ENCODE measurements at places on chromosomes 6 and 20.

GRCh38 chr6:109304284-109305015 is 77.8 kb downstream of the CD164 start:
- no peak for DNase-seq

DNA sequence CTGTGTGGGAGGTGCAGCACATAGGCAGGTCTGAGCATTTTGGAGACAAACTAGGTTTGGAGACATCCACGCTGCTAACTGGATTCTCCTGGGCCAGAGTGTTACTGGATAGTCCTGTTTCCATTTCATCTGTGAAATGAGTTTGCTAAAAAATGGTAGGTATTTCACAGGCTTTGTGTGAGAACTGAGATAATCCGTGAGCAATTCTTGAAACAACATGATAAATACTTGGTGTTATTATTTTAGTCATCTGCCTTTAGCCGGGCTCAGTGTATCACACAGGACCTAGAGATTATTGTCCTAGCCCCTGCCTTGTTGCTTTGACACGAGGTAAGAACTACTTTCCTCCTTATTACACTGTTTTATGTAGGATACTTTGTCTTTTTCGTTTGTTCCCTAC is 63.0 kb downstream of the PRR18 start:
- DNase-seq = no peak

DNA sequence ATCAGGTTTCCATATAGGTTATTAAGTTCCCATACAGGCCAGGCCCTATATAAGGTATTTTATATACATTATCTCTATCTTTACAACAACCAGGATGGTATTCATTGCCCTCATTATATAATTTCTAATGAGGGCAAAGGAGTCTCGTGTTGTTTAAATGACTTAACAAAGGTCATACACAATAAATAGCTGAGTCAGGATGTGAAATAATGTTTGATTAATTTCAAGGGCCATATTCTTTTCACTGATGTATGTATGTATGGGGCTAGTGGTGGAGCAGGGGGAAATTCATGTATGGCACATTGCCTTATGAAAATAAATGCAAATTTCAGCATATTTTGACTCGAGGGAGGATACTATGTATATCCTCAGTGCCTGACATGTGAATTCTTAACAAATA is 200.7 kb downstream of the FAXC start:
- DNase-seq = no peak

- DNase-seq = no peak
Measured at GRCh38 chr6:7087066-7087465, 20.7 kb upstream of the RREB1 start.

GRCh38 chr20:41167481-41168253 is 30.3 kb downstream of the PLCG1 start:
- no peak for DNase-seq

DNA sequence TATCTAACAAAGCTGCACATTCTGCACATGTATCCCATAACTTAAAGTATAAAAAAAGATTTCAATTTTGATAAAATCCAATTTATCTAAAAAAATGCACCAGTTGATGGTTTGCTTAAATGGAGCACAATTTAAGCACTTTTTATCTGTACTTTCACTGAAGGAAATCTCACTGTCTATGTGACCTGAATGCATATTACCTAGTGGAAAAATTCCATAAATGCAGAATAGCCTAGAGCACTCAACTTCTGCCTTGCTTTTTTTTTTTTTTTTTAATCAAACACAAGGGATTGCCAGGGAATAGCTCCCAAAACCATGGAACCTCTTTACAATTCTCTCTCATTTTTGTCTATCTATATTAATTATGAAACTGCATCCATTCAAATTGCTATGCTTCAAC is 80.4 kb downstream of the RFPL4B start:
- DNase-seq = no peak

DNA sequence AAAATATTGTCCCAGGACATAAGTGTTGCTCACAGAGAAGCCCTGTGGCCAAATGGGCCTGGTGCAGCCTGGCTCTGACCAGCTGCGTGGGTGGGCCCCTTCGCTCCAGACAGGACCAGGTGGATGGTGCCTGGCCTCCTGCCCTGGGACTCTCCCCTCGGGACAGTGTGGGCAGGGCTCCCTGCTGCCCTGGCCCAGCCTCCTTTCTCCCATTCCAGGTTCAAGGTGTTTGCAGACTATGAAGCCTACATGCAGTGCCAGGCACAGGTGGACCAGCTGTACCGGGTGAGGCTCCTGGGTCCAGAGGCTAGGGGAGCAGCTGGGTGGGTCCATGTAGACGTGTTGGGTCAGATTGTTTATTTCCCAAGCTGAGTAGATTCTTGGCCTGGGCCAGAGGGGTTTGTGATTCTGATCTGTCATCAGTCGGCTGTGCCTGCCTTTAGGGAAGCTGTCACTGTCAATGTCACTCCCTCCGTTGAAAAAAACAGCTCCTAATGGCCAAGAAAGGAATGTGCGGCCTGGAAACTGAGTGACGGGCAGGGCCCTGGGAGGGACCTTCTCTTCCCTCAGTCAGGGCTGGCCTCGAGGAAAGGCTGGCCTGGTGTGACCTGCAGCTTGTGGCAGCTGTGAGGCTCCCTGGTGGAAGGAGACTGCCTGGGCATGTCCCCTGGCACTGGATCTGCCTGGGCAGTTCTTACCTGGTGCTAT is 47.7 kb downstream of the PYGB start:
- peak; percentile 56 for DNase-seq

DNA sequence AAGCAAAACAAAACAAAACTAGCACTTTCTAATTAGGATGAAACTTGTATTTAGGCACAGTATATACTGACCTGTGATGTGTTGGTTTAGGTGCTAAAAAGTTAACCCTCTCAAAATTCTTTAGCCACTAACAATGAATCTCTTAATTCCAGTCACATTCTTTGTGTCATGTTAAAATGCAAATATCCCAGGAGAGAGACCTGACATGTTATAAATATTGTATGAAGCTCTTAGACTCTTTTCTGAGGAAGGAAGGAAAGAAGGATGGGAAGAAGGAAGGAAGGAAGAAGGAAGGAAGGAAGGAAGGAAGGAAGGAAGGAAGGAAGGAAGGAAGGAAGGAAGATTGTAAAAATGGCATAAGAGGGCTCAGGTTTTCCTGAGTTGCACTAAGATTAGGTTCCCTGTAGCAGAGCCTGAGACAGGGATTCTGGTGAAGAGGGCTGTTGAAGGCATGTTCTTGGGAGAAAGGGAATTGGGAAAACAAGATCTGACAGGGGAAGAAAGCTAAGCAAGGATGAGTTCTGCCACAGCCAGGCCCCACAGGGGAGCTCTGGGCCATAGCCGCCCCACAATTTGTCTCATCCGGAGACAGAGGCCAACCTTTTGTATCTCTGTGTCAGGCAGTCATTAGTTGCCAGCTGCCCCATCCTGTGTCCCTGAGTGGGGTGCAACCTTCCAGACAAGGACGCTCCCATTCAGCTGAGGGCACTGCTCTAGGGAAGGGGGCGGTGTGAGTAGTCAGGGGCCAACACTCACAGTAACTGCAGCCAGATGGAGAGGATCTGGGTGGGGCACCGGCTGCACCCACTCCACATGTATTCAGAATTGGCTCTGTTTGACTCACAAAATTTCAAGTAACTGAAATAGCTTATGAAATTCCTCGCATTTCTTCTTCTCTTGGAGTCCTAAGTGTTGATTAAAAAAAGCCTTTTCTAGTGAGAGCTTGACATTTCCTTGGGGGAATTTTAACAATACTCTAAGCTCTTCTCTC is 189.3 kb upstream of the ARG1 start:
- DNase-seq = no peak

DNA sequence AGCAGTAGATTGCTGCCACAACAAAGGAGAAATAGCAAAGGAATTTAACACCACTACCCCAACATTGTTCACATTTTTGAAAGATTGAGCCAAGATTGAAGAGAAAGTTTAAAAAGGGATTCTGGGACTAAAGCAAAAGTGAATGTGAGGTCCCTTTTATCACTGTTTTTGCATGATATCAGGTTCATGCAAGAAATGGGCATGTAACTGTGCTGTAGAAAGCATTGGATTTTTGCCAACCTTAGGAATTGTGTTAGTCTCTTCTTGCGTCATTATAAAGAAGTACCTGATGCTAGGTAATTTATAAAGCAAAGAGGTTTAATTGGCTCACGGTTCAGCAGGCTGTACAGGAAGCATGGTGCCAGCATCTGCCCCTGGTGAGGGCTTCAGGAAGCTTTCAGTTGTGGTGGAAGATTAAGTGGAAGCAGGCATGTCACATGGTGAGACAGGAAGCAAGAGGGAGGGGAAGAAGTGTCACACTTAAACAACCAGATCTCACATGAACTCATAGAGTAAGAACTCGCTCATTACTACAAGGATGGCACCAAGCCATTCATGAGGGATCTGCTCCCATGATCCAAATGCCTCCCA is 4.6 kb upstream of the GJB7 start:
- DNase-seq = no peak

DNA sequence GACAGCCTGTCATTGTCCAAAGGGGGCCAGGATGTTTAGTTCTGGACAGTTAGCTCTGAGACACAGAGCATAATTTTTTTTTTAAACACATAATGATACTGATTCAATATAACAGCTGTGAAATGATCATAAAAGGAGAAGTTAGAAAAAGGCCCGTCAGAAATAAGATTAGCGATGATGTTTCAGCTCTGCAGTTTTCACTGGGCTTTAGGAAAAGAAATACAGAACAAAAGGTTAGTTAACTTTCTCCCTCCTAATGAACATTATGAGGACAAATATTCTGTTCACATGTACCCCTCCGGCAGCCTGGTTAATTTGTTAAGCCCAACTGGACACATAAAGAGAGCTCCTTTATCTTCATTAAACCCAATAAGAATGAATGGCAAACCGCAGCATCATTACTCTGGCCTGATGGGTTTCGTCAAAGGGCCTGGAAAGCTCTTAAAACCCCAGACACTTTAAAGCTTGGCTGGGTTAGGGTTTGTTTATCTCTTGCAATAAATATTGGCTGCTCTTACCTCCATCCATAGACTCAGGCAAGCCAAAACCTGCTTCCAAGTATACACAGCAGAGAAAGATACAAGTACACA is 394.6 kb downstream of the KIF16B start:
- DNase-seq = peak; percentile 16

- no peak for DNase-seq
Measured at GRCh38 chr20:33687370-33687915, 1.3 kb upstream of the E2F1 start.

GRCh38 chr6:106732376-106732940 is 103.1 kb downstream of the QRSL1 start:
- no peak for DNase-seq

GRCh38 chr20:53742685-53743081 is 149.0 kb upstream of the ZNF217 start:
- DNase-seq = no peak

DNA sequence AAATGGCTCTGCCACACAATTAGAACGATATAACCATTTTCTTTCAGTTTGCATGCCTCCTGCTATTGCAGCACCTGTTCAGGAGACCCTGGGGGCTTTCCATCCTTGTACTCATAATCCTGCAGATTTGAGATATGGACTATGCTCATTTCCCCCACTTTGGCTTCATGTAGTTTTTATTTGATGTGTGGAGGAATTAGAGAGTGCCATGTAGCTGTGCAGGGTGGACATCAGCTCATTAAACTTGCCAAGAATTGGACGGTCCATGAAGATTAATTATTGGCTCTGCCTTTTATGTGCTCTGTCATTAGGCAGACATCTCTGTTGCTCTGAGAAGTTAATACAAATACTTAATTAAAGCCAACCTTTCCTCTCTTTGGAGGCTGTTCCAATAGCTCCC is 66.2 kb upstream of the CD83 start:
- no peak for DNase-seq

GRCh38 chr20:9506280-9506821 is 8.0 kb upstream of the LAMP5 start:
- DNase-seq = no peak

GRCh38 chr6:109309917-109310316 is 72.3 kb downstream of the CD164 start:
- no peak for DNase-seq

- no peak for DNase-seq
Measured at GRCh38 chr6:28597924-28598722, 72.4 kb downstream of the GPX5 start.

- DNase-seq = no peak
Measured at GRCh38 chr6:139584599-139584998, 210.2 kb upstream of the CITED2 start.

DNA sequence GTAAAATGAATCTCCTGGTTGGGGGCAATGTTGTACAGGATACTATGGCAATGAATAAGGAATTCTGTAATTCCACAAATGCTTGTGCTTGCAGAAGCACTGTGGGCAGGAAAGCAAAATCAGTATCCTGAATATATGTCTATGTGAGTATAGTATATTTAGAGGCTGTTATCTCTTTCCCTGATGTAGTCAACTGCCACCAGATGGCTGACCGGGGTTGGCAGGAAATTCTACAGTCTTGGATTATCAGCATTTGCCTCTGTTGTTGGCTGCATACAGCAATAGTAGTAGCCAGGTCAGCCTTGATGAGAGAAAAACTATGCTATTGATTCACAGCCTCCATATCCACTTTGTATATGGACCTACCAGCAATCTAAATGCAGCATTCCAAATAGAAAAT is 425.1 kb upstream of the JAG1 start:
- no peak for DNase-seq

- DNase-seq = peak; percentile 88
Measured at GRCh38 chr6:28266962-28267694, at the start of gene ZSCAN26. ZSCAN26 (plus strand) TSS chr6:28267143; CDS start chr6:28271920, 4,777 bp downstream.

DNA sequence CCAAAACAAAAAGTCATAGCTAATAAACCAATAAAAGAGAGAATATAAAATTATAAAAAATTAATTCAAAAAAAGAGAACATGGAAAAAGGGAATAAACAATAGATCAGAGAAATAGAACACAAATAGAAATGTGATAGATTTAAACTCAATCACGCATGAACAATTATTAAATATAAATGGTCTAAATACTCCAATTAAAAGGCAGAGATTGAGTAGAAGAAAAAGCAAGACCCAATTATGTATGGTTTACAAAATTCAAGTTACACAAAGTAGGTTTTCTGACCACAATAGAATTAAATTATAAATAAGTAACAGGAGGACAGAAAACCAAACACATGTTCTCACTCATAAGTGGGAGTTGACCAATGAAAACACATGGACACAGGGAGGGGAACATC is 36.4 kb upstream of the MAN1A1 start:
- DNase-seq = no peak

GRCh38 chr6:27031302-27031701 is 216.2 kb upstream of the PRSS16 start:
- DNase-seq = no peak

- no peak for DNase-seq
Measured at GRCh38 chr6:106702451-106703110, 73.2 kb downstream of the QRSL1 start.

- DNase-seq = no peak
Measured at GRCh38 chr6:13074415-13075140, 253.8 kb downstream of the TBC1D7 start.

GRCh38 chr20:10501402-10501801 is 66.3 kb downstream of the SLX4IP start:
- no peak for DNase-seq

All from mucosa of gallbladder (tissue), 1 donor.